ENCODE measurements at places on chromosomes 7 and 10.

- DNase-seq, result no peak
Measured at GRCh38 chr7:2201686-2202360, 30.9 kb downstream of the MAD1L1 start.

GRCh38 chr10:60309891-60310290 is 79.8 kb downstream of the ANK3 start:
- no peak for DNase-seq

- DNase-seq, result no peak
Measured at GRCh38 chr7:135083005-135083404, 64.9 kb upstream of the TMEM140 start.

DNA sequence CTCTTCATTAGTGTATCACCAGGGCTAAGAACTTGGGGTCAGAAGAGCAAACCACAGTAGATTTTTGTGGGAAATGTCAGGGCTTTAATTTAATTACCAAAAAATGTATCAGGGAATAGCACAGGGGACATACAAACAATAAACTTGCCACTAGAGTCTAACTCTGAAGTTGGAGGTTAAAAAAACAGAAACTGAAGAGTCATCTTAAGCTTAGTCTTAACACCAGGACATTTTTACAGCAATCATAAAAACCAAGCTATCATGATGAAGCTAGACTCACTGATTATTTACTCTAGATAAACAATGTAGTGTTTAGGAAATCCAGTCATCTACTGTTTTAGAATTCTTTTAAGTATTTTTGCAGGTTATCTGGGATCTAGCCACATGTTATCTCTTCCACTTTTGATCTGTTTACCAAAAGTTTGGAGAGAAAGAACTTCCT is 48.4 kb upstream of the GLI3 start:
- DNase-seq, result no peak

- DNase-seq, result peak; percentile 80
Measured at GRCh38 chr10:14560274-14560673, 214.4 kb downstream of the FAM107B start.

DNA sequence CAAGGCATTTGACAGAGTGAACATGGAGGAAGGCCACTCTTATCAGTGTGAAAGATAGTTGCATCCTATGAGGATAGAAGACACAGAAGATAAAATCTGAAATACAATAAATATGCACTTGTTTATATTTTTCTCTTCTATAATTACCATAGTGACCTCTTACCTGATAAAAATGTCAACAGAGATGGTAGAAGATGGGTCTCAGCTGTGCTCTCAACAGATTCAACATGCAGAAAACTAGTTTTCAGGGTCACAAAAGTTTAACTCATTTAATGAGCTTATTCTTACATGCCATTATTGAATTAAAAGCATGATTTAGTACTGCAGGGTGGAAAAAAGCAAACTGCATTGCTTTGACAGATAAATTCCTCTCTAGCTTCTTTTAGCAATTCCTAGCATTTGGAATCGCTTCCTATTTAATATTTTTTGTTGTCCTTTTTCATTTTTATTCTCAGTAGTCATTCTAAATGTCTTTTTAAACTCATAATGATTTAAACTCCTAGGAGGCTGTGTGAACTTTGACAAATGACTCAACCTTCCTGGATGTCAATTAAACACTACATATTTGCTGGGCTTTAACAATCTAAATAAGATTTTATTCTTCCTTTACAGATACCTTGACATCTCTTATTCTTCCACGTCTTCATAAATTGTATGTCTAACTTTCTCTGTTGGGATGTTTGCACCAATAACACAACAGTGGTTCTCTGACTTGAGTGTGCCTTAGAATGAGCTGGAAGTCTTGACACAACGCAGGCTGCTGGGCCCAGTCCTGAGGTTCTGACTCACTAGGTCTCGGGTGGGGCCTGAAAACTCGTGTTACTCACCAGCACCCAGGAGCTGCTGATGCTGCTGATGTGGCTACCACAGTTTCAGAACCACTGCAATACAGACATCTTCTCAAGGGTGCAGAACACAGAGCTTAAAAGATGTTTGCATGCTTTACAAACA is 565.5 kb upstream of the IGFBP3 start:
- peak; percentile 89 for DNase-seq

DNA sequence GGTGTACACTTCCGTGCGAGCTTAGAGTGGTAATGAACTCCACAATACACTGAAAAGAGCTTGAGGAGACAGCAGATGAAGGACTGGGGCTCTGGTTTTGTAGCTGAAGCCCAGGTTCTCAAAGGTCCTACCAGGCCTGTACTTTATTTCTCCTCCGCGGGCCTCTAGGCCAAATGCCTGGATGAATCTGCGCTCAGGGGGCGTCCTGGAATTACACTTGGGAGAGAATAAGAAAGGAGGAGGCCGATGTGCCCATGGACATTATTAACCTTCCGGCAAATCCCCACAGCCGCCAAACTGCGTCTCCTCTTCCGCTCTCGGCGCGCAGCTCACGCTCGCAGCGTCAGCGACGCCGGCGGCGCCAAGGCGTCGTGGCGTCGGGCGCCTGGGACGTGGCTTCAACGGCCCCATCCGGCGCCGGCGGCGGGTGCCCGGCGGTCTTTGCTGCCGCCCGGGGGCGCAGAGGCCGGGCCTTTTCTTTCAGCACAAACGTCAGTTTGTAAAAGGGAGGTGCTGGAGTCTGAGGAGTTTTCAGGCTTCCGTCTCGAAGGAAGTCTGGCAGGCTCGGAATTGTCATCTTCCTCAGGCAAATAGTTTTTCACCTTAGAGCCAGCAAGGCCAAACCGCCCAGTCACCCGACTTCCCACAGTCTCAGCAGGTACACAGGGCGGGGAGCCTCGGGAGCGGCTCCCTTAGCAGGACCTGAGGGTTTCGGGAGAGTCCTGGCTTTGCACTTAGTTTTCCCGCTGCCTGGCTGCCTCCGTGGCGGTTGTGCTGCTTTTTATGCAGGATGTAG is at the start of gene CCDC7:
CCDC7 (plus strand) TSS at position 401 of the 796 bp plus-strand sequence. CDS start 5,503 bp downstream, outside the sequence.
- peak; percentile 91 for DNase-seq

DNA sequence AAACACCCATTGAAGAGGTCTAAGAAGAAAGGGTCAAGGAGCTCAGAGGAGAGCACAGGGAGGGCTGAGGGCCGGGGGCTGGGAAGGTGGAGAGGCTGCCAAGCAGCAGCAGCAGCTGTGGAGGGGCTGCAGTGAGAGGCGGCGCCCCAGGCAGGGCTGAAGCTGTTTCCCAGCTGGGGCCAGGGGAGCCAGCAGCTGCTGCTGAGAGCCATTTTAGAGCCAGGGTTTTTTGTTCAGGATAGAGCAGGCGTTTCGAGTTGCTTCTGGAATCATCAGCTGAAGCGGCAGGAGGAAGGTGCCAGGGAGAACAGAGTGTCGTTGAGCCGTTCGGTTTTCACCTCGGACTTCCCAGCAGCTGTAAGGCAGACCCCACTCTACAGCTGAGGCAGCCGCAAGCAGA is 62.7 kb downstream of the LANCL2 start:
- no peak for DNase-seq

DNA sequence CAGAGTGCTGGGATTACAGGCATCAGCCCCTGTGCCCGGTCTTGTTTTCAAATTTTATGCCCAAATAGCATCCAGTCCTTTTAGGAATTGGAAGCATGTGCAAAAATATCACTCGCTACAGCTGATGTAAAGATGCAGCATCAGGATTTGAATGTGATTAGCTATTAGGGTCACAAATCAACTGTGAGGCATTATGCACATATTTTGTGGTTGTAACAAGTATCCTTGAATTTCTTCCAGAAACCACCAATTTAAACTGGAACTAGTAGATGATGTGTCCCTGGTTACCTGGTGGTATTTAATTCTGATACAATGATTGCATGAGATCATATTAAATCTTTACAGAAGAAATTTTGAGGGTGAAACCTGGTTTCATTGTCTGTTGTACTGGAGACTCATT is 41.0 kb upstream of the ITGA8 start:
- no peak for DNase-seq

DNA sequence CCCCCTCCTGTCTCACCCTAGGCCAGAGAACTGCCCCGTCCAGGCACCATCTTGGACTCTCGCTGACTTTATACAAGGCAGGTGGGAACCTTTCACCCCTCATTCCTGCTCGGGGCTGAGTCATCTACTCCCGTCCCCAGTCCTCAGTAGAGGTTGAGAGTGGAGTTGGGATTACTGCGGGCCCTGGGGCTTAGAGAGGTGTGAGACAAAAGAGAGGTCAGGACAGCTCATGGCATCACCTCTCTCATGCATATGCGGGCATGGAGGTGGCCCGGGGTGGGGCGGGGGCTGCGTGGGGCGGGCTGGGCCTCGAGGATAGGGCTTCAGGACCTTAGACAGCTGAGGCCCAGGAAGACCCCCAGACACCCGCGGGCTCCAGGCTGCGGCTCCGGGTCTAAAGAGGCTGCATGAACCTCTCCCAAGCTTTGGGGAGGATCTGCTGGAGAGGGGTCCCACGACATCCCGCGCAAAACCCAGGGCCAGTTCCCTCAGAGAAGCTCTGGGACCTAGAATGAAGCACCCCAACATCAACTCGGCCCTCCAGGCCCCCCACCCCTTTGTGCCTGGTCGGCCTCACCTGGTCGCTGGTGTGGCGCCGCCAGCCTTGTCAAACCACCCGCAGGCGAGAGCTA is 317 bp downstream of the PDZD7 start:
- peak; percentile 48 for DNase-seq

GRCh38 chr7:17298840-17299482 is 509 bp downstream of the AHR start:
- peak; percentile 58 for DNase-seq

DNA sequence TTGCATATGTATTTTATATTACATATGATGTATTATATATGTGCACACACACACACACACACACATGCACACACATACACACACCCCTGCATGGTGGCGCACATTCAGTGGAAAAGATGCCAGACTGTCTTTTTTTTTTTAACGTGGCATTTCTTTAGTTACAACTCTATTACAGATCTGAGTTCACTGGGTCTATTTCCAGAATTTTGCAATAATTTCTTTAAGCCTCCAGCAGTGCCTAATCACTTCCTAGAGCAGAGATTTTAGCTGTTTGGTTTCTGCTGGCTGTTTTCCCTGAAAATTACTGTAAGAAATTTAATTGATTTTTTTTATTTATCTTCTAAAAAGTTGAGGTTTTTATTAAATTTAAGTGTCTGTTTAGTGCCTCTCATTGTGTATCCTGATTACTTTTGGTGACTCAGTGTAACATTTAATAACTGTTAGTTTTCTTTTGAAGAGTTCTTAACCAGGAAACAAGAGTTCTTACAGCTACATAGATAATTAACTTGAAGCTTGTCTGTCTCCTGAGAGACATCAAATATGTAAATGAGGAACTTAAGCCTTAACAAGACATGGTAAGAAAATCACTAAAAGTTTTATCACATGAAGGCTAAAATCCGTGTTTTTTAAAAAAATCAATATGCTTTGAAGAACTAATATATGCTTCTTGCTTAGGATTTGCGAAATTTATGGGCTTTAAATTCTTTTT is 232.0 kb downstream of the MDFIC start:
- no peak for DNase-seq

GRCh38 chr7:51286401-51286800 is 30.2 kb downstream of the COBL start:
- DNase-seq, result no peak

GRCh38 chr10:123994417-123995081 is 98.8 kb downstream of the CHST15 start:
- peak; percentile 90 for DNase-seq

DNA sequence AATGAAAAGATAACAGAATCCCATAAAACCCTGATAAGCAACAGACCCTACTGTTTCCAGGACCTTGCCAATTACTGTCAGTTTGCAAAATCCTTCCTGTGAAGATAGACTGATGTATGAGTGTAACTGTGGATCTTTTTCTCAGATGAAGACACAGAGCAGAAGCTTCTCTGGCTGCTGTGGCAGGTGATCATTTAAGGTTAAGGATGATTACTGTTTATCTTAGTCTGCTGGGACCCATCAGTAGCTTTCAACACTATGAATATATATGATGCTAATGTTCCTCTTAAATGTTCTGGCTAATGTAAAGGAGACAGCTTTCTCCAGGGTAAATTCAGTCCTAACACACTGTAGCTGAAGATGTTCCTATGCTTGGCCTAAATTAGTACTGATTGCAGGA is 56.0 kb upstream of the CTTNBP2 start:
- DNase-seq, result no peak

DNA sequence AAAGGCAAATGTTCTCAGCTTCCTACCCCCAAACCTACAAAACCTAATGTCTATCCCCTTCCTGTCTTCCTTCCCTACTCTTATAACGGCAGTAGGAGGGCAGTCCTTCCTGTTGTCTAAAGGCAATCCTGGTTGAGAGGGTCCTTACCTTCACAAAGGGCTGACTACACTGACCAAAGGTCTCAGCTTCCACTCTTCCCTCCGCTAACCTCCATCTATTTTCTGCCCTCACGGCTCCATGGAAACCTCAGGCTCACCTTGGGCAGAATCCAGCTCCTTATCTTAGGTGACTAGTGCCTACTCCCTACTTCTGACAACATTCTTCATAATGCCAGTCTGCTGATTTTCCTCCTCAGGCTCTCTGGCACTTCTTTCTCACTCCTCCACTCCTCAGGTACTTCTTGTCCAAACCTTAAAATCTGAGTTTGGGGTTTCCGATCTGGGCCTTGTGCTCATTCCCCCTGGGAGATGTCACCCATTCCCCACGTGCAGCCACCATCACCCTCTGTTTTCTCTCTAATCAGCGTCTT is 542 bp downstream of the FBXL13 start:
- no peak for DNase-seq

- no peak for DNase-seq
Measured at GRCh38 chr7:90560730-90561129, 35.4 kb upstream of the CDK14 start.

DNA sequence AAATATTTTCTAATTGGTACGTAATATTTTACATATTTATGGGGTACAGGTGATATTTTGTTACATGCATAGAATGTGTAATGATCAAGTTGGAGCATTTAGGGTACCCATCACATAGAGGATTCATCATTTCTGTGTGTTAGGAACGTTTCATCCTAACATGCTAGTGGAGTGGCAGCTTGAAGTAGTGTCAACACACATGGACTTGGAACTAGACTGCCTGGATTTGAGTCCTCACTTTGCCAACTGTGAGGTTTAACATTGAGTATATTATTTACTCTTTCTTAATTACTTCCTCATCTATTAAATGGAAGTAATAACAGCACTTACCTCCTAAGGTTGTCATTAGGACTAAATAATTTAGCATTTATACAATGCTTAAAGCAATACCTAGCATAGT is 241.9 kb downstream of the PLXDC2 start:
- no peak for DNase-seq

DNA sequence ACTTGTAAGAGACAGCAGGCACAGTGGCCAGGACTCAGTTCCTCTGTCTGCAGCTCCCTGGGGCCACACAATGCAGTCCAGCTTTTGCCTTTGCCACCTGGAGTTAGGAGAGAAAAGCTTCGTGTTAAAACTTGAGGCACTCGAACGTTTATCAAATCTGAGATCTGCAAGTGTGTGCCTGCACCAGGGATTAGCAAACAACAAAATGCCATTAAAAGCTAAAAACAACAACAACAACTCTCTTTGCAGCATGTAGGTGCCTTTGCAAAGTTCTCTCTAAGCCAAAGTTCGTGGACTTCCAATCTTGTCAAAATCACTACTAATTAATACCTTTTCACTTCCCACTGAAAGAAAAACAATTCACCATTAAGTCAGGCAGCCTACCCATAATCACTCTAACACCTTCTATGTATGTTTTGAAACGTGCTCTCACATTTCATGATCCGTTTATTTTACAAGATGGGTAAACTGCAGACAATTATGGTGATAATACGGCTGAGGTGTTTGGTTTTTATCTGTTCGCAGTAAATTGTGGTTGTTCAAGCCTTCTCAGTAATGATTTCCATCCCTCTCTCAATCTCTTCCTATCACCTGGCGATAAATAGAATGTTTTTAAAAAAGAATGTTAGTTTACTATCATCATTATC is 36.2 kb upstream of the SDK1 start:
- DNase-seq, result no peak
